ENCODE measurements at places on chromosomes 2 and 18.
A peak's percentile ranks its signal among the peaks of the same experiment; 100 is the strongest.

DNA sequence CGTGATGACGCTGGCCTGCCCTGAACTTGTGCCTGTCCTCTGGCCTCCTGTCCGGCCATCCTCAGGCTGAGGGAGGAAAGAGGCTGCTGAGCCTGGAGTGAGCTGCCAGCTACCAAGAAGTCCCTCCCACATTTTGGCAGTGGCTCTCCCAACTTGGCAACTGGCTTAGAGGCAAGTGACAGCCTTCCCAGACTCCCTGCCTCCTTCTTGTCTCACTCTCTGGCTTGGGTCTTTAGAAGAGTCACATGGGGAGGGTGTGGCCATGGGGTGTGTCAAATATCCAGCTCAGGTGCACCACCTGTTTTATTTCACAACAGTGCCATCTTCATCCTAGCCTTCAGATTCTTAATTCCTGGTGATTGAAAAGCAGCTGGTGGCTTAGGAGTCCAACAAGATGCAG lies 222.9 kb downstream of the PRKCE start:
- no peak for DNase-seq

DNA sequence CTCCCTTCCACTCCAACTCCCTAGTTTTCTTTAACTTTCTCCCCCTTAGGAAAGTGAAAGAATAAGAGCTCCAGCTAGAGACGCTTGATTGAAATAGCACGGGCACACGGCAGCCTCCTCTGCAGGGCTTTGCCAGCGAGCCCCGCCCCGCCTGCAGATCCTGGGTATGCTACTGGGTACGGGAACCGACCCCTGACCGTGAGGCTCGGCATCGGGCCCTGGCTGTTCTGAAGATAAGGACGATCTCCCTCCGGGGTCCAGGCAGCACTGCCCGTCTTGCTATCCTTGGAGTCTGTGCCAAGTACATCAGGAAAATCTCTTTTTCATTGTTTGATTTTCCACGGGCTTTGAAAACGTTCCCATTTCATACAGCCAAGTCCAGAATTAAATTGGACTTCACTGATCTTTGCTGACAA lies 284.5 kb downstream of the MTX2 start:
- peak; percentile 20 for DNase-seq

GRCh38 chr2:118202707-118203303 lies 114.5 kb downstream of the INSIG2 start:
- DNase-seq: peak; percentile 51

- no peak for DNase-seq
Measured at GRCh38 chr2:238847841-238848690, at the start of gene TWIST2. TWIST2 (plus strand) TSS chr2:238848085; CDS start chr2:238848216, 131 bp downstream.

- no peak for DNase-seq
Measured at GRCh38 chr2:46824611-46825010, 91.0 kb downstream of the MCFD2 start.

DNA sequence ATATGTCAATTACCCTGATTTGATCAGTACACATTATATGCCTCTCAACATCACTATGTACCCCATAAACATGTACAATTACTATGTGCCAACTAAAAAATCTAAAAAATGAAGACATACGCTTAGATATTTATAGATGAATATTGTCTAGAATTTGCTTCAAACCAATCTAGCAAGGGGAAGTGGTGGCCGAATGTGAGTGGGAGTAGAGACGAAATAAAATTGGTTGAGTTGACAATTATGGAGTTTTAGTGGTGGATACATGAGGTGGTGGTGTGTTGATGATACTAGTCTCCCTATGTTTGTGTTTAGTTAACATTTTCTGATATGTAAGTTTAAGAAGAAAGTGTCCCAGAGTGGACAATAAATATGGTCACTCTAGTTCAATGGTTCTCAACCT lies 49.0 kb downstream of the SDC1 start:
- DNase-seq: no peak

DNA sequence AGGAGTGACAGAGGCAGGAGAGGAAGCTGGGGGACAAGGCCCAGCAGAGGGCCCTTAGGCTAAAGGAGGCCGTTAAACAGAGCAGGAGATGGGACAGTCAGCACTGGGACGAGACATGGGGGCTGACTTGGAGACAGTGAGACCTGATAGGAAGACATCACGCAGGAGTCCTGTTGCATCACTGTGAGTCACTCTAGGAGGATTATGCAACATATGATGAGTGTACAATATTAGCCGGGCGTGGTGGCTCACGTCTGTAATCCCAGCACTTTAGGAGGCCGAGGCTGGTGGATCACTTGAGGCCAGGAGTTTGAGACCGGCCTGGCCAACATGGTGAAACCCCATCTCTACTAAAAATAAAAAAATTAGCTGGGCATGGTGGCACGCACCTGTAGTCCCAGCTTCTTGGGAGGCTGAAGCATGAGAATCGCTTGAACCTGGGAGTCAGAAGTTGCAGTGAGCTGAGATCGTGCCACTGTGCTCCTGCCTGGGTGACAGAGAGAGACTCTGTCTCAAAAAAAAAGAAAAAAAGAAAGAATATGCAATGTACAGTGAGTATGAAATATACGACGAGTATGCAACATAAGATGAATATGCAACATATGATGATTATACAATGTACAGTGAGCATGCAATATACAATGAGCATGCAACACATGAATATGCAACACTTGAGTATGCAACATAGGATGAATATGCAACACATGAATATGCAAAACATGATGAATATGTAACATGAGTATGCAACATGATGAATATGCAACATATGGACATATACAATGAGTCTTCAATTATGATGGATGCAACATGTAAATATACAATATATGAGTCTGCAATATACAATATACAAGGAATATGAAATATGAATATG lies 83.3 kb upstream of the ID2 start:
- DNase-seq: no peak

DNA sequence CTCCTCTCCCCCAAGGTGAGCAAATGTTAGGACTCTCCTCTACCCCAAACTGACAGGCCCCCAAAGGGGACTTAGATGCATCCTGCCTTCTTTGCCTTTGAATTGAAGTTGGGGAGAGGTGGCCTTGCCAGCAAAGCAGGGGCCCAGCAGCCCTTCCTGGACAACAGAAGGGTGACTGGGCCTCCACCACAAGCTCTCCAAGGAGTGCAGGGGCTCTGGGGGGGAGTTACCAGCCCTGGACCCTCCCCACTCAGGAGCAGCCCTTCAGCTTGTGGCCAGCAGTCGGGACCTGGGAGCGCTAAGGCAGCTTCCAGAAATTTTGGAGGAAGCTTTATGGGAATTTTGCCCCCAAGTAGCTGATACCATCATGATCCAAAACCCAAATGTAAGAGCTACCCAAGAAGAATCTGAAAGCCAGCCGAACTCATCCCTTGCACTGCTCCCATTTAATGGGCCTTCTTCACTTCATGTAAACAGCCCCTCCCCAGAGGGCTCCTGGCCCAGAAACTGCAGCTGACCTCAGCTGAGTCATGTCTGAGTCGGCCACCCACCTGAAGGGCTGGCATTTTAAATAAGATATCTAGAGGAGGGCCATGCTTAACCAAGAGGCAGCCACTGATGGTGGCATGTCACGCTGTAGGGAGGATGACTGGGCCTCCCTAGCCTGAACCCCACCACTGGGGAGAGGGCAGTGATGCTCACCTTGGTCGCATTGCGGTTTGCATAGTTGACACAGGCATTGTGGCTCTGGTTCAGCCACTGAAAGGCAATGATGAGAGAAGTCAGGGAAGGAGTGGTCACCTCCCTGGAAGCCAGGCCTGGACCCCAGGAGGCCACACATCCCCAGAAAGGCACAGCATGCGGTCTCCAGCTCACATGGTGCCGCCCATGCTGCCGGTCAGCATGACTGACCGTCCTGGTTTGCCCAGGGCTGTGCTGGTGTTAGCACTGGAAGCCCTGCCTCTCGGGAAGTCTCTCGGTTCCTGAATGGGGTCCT lies 71.5 kb downstream of the SFXN5 start:
- no peak for DNase-seq

GRCh38 chr18:72674710-72675109 lies 130.6 kb upstream of the CBLN2 start:
- no peak for DNase-seq

- DNase-seq: no peak
Measured at GRCh38 chr2:184875911-184876310, 277.6 kb downstream of the ZNF804A start.

GRCh38 chr2:190867212-190867611 lies 13.4 kb upstream of the GLS start:
- DNase-seq: no peak

- DNase-seq: peak; percentile 64
Measured at GRCh38 chr2:190791347-190791975, 89.2 kb upstream of the GLS start.

DNA sequence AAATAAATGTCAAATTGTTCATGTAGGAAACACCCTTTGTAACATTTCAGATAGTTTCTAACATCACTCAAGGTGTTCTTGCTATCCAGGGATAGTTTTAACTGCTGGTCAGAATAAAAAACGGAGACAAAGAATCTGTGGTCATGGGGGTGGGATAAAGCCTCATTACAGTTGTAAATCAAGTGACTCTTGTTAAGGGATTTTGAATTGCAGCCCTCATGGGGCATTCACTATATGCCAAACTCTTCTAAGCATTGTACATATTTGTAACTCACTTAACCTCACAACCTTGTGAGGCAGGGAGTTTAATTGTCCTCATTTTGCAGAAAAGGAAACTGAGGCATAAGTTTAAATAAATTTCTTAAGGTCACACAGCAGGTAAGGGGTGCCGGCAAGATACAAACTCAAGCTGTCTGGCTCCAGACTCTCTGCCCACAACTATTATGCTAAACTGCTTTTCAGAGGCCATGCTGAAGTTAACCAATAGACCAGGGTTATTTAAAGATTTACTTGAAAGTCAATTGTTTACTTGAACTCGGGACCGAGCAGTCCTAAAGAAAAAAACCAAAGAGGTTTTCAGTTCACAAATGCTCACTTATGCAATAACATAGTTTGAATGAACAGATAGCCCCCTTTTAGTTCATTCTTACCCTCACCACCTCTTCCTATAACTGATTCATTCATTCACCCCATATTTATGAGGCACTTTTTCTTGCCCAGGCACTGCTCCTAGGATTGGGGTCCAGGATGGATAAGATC lies 121.6 kb upstream of the FZD5 start:
- DNase-seq: no peak

- DNase-seq: no peak
Measured at GRCh38 chr2:233455006-233455405, 100.7 kb downstream of the DGKD start.

DNA sequence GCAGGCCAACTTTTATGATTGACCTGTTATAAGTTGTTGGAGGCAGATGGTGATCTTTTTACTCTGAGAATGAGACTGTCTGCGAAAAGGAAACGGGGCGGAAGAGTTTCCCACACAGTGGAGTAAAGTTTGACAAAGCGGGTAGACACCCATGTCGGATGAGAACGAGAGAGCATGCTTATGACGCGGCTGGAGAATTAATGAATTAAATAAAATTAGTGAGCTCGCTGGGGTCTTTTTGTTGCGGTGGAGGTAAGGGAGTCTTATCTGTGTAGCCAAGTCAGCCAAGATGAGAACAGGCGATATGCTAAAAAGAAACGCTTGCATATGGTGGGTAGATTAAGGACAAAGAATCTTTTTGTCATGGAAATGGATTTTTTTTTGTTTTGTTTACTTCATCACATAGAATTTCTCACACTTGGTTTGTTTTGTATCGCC lies 1.8 kb downstream of the SALL3 start:
- no peak for DNase-seq

DNA sequence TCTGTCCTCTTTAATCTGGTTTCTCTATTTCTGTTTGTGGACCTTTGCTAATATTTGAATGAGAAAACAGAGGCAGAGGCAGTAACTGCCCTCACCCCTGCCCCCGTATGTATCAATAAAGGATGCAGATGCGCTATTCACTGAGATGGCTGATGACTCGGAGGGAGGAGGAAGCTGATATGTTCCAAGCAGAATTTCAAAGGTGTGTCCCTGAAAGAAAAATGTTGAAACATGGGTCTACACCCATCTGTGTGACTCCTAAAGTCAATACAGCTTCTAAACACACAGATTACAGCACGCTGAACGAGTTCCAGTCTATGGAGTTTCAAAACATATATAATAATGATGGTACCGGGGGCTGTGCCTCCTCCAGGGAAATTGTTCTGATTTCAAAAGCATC lies 38.8 kb downstream of the EPHA4 start:
- no peak for DNase-seq

DNA sequence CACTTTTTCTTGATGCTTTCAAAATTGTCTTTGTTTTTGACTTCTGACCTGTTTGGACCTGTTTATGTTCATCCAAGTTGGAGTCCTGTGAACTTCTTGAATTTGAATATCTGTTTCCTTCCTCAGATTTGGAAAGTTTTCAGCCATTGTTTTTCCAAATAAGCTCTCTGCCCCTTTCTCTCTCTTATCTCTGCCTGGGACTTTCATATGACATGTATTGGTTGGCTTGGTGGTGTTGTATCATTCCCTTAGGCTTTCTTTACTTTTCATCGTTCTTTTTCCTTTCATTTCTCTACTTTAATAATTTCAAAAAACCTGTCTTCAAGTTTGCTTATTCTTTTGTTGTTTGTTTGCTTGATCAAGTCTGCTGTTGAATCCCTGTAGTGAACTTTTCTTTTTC lies 60.1 kb upstream of the LDLRAD4 start:
- no peak for DNase-seq

DNA sequence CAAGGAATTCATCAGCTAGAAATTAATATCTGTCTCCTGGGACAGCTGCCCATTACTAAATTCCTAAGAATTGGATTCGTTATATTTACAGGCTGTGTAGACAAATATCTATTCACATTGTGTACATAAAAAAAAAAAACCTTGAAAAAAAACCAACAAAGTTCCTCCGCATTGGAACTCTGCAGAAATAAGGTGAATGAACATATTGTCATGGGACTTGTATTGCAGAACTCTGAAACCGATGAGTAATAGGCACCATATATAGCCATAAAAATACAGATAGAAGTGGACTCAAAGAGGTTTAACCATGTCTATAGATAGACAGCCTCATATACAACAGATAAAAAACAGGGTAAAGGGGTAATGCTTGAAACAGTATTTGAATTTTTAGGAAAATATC lies 909.9 kb upstream of the CHAC2 start:
- DNase-seq: no peak

GRCh38 chr2:172842511-172843265 lies 107.0 kb downstream of the RAPGEF4 start:
- DNase-seq: no peak

GRCh38 chr2:241932899-241933178 lies 63.3 kb downstream of the RTP5 start:
- DNase-seq: no peak

- no peak for DNase-seq
Measured at GRCh38 chr18:48612917-48613316, 74.1 kb downstream of the CTIF start.

GRCh38 chr2:177164584-177165052 lies 48.0 kb upstream of the HNRNPA3 start:
- peak; percentile 86 for DNase-seq

- no peak for DNase-seq
Measured at GRCh38 chr18:23053776-23054457, 81.4 kb upstream of the CABLES1 start.

GRCh38 chr2:216083464-216084281 lies 2.0 kb downstream of the TMEM169 start:
- DNase-seq: peak; percentile 15

Measured in activated CD4-positive, alpha-beta T cell treated with anti-CD3 and anti-CD28 coated beads, Interleukin-2, amount 50 U/mL, for 48 hours (primary cell).